ENCODE measurements at places on chromosomes 4 and X.

- no peak for DNase-seq
Observed at GRCh38 chrX:107750861-107751445, 24.6 kb downstream of the TSC22D3 start.

GRCh38 chrX:150683536-150684146, 9.6 kb upstream of the MTMR1 start:
- DNase-seq: no peak

GRCh38 chr4:127165971-127166370, 466.8 kb upstream of the INTU start:
- DNase-seq: no peak

DNA sequence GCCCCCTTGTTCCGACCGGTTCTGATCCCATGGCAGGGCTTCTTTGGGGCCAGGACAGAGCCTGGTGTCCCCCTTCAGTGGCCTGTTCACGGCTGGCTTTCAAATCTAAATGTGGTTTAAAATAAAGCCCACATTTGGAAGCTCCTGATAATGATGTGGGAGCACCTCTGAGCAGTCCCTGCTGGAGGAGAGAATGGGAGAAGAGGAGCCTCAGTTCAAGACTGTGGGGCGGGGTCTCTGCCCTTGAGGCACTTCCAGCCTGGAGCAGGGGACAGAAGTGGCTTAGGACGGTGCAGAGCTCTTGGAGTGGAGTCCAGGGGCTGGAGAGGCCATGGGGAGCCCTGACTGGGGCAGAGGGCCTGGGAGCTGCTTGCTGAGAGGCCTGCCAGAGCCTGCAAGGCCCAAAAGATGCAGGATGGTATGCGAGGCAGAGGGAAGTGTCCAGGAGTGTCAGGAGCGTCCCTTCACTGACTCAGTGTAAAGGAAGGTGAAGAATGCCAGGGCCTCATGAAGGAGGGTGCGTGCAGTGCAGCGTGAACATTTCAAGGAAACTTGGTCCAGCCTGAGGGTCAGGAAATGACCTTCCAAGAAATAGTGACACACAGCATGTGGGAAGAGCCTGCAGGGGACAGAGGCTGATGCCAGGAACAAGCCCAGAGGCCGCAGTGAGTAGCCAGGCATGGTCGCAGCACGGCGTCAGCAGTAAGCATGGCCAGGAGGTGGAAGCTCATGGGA, 21.1 kb upstream of the TADA2B start:
- DNase-seq: no peak

GRCh38 chr4:169662206-169662605, 41.8 kb downstream of the CLCN3 start:
- no peak for DNase-seq

DNA sequence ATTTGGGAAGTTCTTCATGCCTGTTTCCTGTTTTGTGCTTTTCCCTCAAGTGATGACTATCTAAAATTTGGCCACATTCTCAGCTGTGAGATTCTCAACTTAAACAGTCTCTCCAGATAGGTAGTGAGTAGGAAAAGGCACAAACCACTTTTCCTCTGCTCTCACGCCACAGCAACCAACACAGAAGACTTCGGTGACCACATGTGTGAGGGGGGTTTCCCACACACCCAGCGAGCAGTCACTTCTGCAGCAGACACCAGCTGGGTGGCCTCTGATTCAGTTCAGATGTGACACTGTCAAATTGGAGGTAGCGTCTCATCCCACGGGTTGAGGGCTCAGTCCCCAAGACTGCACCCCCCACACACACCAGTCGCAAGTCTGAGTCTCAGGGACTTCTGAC, 25.1 kb upstream of the CLDN34 start:
- DNase-seq: peak; percentile 76

- no peak for DNase-seq
Observed at GRCh38 chr4:109029987-109030386, 267.1 kb upstream of the ETNPPL start.

GRCh38 chr4:57740625-57741190, 630.5 kb upstream of the IGFBP7 start:
- DNase-seq: no peak

DNA sequence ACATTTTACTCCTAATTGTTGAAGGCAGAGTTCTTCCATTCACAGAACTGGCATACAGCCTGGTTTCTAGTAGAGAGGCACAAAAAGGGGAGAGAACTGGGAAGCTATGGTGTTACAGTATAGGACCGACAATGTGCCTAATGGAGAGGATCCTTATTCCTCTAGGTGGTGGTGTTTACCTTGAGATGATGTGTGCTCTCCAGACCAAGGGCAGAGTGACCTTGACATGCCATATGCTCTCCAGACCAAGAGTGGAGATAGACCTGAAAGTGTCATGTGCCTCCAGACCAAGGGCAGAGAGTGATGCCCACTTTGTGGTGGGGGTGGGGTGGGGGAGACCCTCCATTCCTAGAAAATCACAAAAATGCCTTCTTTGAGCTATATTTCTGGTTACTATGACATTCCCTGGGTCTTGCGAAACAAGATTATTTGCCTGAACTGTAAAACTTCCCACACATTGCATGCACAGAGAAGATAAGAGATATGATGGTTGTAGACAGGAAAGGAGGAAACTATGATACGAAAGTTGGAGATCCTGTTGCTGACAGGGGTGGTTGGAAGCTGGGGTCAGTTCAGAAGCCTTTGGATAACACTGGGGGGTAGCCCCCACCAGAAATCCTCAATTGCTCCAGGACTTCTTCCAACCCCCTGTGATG, 119.7 kb downstream of the TEX13C start:
- no peak for DNase-seq

GRCh38 chrX:94932278-94932965, 1258.4 kb downstream of the FAM133A start:
- DNase-seq: no peak

GRCh38 chrX:72306851-72307645, 1.3 kb upstream of the CITED1 start:
- no peak for DNase-seq

- DNase-seq: no peak
Observed at GRCh38 chr4:73765296-73765695, 24.9 kb downstream of the CXCL8 start.

DNA sequence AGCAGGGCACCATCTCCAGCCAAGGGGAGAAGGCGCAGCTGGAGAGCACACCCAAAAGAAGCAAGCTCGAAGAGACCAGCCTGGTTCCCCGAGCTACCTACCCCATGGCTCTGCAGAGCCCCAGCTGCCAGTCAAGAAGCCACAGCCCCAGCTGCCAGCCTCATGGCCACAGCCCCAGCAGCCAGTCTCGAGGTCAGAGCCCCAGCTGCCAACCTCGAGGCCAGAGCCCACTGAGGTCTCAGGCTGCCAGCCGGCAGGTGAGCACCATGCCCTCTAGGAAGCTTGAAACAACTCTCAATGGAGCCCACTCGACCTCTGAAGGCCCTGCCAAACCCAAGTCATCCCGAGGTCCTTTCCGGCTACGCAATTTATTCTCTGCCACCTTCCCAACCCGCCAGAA, 27.0 kb upstream of the PRPS1 start:
- no peak for DNase-seq

GRCh38 chrX:44401151-44401550, 57.7 kb upstream of the EFHC2 start:
- DNase-seq: no peak

GRCh38 chr4:89193843-89194242, 82.5 kb downstream of the TIGD2 start:
- DNase-seq: no peak

DNA sequence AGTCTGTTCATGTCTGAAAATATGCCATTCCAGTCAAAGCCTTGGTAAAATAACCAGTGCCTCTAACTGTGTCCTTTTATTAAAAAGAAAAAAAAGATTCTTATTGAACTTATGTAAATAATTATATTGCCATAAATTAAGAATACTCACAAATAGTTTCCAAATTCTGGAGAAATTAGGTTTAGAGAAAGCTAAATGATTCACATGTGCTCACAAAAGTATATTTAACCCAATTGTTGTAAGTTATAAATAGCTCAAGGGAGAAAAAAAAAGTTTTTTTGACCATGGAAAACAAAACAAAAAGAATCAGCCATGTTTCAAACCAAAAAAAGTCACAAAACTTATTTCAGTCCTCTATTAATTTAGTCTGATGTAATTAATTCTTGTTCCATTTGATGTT, 25.3 kb upstream of the HERC6 start:
- DNase-seq: no peak

DNA sequence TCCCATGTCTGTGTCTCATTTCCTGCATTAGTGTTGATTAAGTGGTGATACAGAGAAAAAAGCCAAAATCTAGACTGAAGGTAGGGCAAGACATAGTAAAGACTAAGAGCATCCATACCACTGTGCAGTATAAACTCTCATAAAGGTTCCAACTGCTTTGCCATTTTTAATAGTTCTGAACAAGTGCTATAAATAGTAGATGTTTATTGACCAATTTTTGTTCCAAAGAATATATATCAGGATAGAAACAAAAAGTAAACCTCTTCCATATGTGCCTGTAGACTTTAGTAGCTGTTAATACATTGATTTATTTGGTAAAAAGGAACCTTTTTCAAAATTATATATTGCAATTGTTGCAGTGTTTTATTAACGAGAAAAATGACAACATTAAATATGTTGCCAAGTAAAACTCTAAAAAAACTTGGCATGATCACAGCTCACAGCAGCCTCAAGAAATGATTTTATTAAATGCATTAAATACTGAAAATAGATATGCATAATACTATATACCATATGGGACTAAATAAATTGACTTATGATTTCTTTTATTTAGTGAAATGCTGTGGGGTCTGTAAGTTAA, 22.3 kb upstream of the AASDH start:
- DNase-seq: no peak

- no peak for DNase-seq
Observed at GRCh38 chr4:38734446-38734845, 48.3 kb downstream of the TLR10 start.

DNA sequence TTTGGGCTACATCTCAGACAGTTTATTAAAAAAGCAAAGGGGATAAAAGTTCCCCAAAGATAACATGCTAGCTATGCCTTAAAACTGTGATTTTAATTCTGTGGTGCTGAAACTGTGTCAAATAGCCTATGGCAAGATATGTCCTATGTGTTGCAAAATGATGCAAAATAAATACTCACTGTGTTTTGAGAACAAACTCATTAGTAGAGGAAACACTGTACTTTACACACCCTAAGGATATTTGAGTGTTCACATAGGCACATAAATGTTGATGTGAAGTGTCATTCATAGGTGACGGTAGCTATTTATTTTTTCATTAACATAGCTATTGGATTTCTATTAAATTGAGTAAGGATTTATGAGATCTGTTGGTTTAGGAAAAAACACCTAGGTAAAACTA, 351.9 kb downstream of the FAT4 start:
- no peak for DNase-seq

DNA sequence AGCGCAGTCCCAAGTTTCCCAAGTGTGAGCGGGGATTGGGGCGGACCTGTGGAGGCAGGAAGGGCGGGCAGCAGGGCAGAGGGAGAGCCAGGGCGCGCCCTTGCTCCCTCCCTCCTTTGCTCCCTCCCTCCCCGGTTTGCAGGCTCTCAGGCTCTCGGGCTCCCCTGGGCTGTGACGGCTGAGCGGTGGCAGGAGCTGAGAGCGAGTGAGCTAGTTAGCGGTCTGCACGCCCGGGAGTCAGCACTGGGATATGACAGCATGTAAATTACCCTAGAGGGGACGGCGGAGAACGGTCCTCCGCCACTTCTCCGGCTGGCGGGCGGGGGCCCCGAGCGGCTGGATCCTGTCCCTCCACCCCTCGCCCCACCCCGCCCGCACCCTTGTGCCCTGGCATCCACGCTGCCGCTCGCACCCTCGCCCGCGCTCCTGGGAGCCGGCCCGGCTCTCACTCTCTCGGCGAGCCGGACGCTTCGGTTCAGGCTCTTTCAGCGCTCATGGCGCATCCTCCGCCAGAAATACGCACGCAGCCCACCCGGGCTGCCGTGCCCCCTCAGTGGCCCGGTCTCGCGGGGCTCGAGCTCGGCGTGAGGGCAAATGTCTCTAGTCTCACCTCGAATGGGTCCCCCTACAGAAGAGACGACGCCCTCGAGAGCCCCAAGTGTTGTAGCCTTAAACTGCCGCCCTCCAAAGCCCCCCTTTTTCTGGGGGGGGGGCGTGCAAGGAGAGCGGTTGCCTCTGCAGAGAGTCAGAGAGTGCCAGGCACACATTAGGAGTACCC, at the start of gene TSC22D3:
Gene TSC22D3, minus strand, starts transcription at position 54 of the 778 bp plus-strand sequence. CDS start 368 bp downstream, outside the sequence.
- DNase-seq: peak; percentile 37

DNA sequence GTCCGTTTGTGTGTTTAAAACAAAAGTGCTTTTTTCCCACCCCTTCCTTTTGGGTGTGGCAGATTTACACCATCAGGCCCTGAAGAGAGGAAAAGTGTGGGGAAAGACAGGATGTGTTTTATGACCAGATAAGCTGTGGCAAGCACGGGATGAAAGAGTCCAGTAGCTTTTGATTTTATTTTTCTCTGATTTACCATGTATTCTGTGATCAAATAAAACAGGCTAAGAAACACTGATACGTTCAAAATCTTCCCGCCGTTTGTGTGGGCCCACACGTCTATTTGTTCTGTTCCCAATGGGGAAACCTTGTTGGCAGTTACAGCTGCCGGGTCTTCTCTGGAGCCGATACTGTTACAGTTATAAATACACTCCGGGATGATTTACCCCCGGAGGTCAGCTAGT, 10.8 kb downstream of the LRP2BP start:
- DNase-seq: no peak

DNA sequence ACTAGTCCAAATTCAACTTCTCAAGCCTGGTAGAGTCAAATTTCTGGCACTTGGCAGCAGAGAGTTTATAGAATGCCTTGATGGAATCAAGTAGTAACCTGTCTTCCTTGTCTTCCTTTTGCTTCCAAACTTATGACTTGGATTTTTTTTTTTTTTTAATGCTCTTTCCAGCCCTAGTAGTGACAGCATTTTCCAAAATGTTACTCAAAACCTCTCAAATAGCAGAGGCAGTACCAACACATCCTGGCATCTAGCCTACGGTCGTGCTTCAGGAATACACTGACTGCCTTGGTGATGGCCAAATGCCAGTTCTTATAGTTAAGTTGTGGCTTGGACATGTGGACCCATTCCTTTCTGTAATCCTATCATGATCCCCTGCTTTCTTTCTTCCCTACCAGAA, 46.0 kb downstream of the GALNT7 start:
- no peak for DNase-seq

- no peak for DNase-seq
Observed at GRCh38 chr4:109552237-109552636, 7.8 kb upstream of the MCUB start.

GRCh38 chr4:74054483-74055047, 16.1 kb upstream of the CXCL3 start:
- no peak for DNase-seq

DNA sequence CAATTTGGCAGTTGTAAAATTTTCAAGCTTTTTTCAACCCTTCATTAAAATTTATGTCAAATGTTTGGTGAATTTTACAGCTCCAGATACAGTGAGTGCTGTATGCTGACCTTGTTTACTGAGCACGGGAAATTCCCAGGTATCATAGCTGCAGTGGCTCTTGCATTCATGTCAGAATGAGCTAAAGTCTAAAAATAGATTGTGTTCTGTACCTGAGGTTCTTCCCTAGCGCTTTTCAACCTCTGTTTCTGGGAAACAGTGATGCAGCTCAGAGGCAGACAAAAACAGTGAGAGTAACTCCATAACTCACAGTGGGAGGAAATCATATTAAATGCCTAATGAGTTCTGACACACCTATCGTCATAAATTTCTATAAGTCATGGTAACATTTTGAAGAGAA, 393.8 kb upstream of the GNPDA2 start:
- no peak for DNase-seq

Data from stimulated activated CD8-positive, alpha-beta memory T cell treated with anti-CD3 and anti-CD28 coated beads, Interleukin-15, amount 100 ng/mL, for 48 hours (primary cell).